ENCODE measurements at places on chromosomes 1 and 21. TPM values are rescaled to one million over a fixed set of nuclear protein-coding genes. Genes with fewer than 3 reads are reported as not detected.

- H3K36me3 ChIP-seq: no peaks in the 10 kb centered on the region
- H3K27me3 ChIP-seq: no peaks in the 10 kb centered on the region
- DNase-seq: no peak
- no peaks in the 10 kb centered on the region for H3K4me1 ChIP-seq
- no peak overlapping the region for H3K27ac ChIP-seq
These were observed 187.2 kb upstream of the FOXD3 start for GRCh38 chr1:63135174-63135512.

GRCh38 chr1:55555956-55556725 lies 341.0 kb upstream of the USP24 start:
- no peak overlapping the region for H3K27ac ChIP-seq
- H3K4me1 ChIP-seq: peaks cover 20% of the 10 kb centered on the region

- H3K36me3 ChIP-seq: no peaks in the 10 kb centered on the region
- no peak for DNase-seq
- H3K4me1 ChIP-seq: no peaks in the 10 kb centered on the region
- no peak overlapping the region for H3K27ac ChIP-seq
- H3K27me3 ChIP-seq: no peaks in the 10 kb centered on the region
- no peak overlapping the region for H3K4me3 ChIP-seq
These were observed 77.5 kb downstream of the FMN2 start for GRCh38 chr1:240169188-240169587.

DNA sequence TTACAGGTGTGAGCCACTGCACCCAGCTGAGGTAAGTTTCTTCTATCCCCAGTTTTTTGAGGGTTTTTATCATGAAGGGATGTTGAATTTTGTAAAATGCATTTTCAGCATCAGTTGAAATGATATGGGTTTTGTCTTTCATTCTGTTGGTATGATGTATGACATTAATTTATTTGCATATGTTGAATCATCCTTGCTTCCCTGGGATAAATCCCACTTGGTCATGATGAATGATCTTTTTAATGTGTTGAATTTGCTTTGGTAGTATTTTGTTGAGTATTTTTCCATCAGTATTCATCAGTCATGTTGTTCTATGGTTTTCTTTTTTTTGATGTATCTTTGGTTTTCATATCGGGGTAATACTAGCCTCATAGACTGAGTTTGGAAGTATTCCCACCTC lies 141.0 kb downstream of the RPS6KC1 start:
- H3K27me3 ChIP-seq: no peaks in the 10 kb centered on the region
- no peak overlapping the region for H3K4me3 ChIP-seq
- no peak for DNase-seq
- H3K27ac ChIP-seq: no peak overlapping the region
- H3K4me1 ChIP-seq: no peaks in the 10 kb centered on the region

- peaks cover 6% of the 10 kb centered on the region for H3K4me1 ChIP-seq
- DNase-seq: no peak
- H3K36me3 ChIP-seq: no peaks in the 10 kb centered on the region
- H3K27me3 ChIP-seq: no peaks in the 10 kb centered on the region
These were observed at the start of gene GSTM3 for GRCh38 chr1:109740615-109741373. TSS of gene GSTM3 (minus strand) at chr1:109741038. CDS start at chr1:109740287, 751 bp downstream.

- DNase-seq: no peak
- H3K4me1 ChIP-seq: no peaks in the 10 kb centered on the region
- H3K27ac ChIP-seq: no peak overlapping the region
- H3K27me3 ChIP-seq: no peaks in the 10 kb centered on the region
These were observed 9.2 kb downstream of the FCRL3 start for GRCh38 chr1:157691285-157691920.

GRCh38 chr1:12177999-12178441 lies 11.2 kb downstream of the TNFRSF1B start:
- DNase-seq: peak; percentile 39
- H3K4me1 ChIP-seq: peaks cover 4% of the 10 kb centered on the region
- no peaks in the 10 kb centered on the region for H3K27me3 ChIP-seq
- H3K27ac ChIP-seq: no peak overlapping the region
- no peak overlapping the region for H3K4me3 ChIP-seq

GRCh38 chr1:27368869-27369582 lies 2.3 kb upstream of the MAP3K6 start:
- H3K27ac ChIP-seq: no peak overlapping the region
- DNase-seq: no peak
- peaks cover 8% of the 10 kb centered on the region for H3K4me1 ChIP-seq
- H3K27me3 ChIP-seq: no peaks in the 10 kb centered on the region
- peaks cover 1% of the 10 kb centered on the region for H3K36me3 ChIP-seq
- H3K4me3 ChIP-seq: no peak overlapping the region

- H3K27me3 ChIP-seq: no peaks in the 10 kb centered on the region
- H3K27ac ChIP-seq: no peak overlapping the region
- no peak overlapping the region for H3K4me3 ChIP-seq
- no peaks in the 10 kb centered on the region for H3K36me3 ChIP-seq
- no peaks in the 10 kb centered on the region for H3K4me1 ChIP-seq
These were observed 155.7 kb downstream of the TNFSF18 start for GRCh38 chr1:172895050-172895460.

Gene CD160
- not detected for total RNA-seq

Gene ALX3
- total RNA-seq: not detected

Gene CYB561D1
- total RNA-seq: 13.2 TPM

DNA sequence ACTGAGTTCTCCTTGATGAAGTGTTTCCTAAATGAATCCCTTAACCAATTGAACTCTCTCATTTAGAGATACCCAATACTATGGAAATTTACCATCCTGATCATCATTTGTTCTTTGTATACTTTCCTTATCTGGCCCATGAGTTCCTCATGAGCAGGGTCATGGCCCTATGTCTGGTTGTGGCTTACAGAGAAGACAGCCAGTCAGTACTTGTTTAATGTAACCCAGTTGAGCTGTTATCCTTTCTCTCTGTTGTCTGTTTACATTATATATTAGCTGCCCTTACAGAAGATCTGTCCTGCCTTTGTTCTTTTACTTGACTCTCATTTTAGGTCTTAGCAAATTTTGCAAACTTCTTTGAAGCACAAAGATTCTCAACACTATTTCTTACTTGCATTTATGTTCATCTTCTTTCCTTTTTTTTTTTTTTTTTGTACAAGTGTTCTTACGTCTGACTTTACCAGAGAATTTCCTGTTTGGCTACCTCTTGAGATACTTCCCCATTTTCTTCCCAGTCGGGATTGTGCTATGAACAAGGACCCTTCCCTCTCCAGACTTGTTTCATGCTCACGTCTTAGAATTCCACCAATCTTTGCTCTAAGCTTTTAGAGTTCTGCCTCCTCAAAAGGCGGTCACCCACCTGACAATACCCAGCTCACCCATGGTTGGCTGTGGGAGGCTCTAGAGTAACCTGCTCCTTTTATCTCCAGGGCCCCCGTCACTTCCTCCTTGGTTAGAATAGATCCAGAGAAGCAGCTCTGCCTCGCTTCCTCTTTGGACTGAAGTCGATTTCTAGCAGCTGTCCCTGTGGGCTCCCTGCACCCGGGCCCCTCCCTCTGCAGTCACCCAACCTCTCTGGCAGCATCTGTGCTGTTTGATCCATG lies 53.6 kb upstream of the RUNX1 start:
- no peaks in the 10 kb centered on the region for H3K4me1 ChIP-seq
- no peak overlapping the region for H3K27ac ChIP-seq
- no peaks in the 10 kb centered on the region for H3K27me3 ChIP-seq
- no peaks in the 10 kb centered on the region for H3K36me3 ChIP-seq

Gene NBPF4
- total RNA-seq: not detected

Gene ARHGEF10L
- total RNA-seq: 52.2 TPM

Gene LHX4
- not detected for total RNA-seq

DNA sequence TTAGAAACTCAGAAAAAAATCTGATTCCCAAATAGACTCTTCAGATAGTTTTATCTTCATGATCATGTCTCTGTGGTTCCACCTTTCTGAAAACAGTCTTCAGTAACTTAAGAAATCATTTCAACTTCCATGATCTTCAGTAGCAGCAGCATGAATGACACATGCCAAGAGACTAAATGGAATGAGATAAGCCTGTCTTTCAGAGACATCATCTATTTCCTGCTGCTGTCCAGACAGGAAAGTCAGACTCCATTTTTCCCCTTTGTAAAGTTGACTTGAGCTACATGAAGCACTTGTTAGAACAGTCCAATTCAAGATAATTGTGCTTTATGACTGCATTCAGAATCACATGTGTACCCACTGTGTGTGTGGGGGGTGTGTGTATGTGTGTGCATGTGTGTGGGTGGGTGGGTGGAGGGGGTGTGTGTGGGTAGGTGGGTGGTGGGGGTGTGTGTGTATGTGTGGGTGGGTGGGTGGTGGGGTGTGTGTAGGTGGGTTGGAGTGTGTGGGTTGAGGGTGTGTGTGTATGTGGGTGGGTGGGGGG lies 58.8 kb downstream of the CLIC4 start:
- H3K4me1 ChIP-seq: no peaks in the 10 kb centered on the region
- H3K36me3 ChIP-seq: no peaks in the 10 kb centered on the region
- no peak for DNase-seq
- no peak overlapping the region for H3K27ac ChIP-seq
- H3K4me3 ChIP-seq: no peak overlapping the region

- DNase-seq: no peak
- H3K4me3 ChIP-seq: no peak overlapping the region
- H3K4me1 ChIP-seq: peaks cover 4% of the 10 kb centered on the region
- no peaks in the 10 kb centered on the region for H3K27me3 ChIP-seq
- H3K27ac ChIP-seq: no peak overlapping the region
These were observed 88.1 kb downstream of the TM2D1 start for GRCh38 chr1:61636814-61637213.

Gene GJB5
- total RNA-seq: not detected

DNA sequence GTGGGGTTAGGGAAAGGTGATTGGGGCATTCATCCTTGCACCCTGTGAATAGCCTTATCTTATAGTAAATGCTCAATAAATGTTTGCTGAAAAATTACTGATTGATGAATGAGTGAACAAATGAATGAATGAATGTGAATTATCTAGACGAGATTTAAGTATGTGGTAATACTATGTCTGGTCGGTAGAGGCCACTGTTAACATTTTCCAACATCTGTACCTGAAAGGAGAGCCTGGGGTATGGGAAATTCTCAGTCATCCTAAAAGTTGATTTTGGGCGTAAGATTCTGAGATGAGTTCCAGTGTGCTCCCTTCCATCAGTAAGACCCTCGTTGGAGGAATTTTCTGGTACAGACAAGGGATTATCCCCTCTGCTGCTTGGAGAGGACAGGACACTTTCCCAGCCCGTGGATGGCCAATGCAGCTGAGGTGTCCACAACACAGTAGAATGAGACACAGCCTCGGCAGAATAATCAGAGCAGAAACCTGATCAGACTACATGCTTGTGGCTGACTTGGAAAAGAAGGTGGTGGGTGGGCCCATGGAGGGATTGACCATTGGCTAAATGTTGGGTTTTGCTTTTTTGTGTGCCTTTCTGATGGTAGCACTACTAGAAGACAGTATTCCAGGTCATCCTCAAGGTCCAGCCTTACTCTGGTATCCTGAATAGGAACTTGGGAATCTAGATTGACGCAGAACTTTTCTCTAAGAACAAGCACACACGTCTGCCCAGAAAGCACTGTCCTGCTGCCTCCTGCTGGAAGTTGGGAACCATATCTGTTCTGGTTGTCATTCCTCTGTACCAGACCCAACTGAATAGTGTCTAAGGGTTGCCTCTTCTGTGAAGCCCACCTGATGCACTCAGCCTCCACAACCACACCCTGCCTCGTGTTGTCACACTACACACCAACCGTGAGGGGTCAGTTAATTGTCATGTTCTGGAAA lies 262.0 kb downstream of the TNR start:
- H3K4me3 ChIP-seq: no peak overlapping the region
- no peaks in the 10 kb centered on the region for H3K4me1 ChIP-seq
- H3K27ac ChIP-seq: no peak overlapping the region
- DNase-seq: no peak
- no peaks in the 10 kb centered on the region for H3K27me3 ChIP-seq
- no peaks in the 10 kb centered on the region for H3K36me3 ChIP-seq

DNA sequence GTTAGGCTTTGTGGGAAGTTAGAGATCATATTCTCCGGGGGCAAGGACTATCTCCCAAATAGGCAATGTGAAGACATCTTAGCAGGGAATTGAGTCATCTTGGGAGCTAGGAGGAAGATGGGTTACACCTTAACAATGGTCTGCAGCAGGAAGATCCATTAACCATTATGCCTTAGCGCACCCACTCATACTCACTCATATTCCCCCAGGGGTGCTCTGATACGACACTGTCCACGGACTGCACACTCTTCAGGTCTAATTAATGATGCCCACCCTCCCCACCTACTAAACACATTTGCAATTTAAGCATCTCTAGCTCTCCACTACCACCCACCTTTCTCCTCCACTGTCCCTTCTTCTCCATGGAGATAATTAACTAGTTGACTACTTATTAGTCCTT lies 857 bp upstream of the AK5 start:
- no peak overlapping the region for H3K4me3 ChIP-seq
- no peak for DNase-seq
- no peaks in the 10 kb centered on the region for H3K36me3 ChIP-seq

- H3K4me3 ChIP-seq: no peak overlapping the region
- no peaks in the 10 kb centered on the region for H3K36me3 ChIP-seq
These were observed 327.5 kb downstream of the SETD4 start for GRCh38 chr21:35732788-35733187.

- H3K27ac ChIP-seq: no peak overlapping the region
- no peaks in the 10 kb centered on the region for H3K27me3 ChIP-seq
- no peaks in the 10 kb centered on the region for H3K36me3 ChIP-seq
- peaks cover 64% of the 10 kb centered on the region for H3K4me1 ChIP-seq
These were observed 21.6 kb downstream of the ZBTB17 start for GRCh38 chr1:15954316-15954715.

Gene AKR7A3
- total RNA-seq: 1.8 TPM

Gene LAPTM5
- total RNA-seq: 97.3 TPM

Gene NHLH1
- not detected for total RNA-seq

All from thyroid gland (tissue), 4 donors.